Ecto neural progenitor cell (in vitro differentiated cells): ENCODE measurements at places on chromosomes 4 and X.

- peak; percentile 51 for DNase-seq
Measured at GRCh38 chr4:82043081-82043808, 330.5 kb downstream of the HNRNPD start.

- DNase-seq: no peak
Measured at GRCh38 chr4:180953572-180953971, 1289.6 kb upstream of the TENM3 start.

DNA sequence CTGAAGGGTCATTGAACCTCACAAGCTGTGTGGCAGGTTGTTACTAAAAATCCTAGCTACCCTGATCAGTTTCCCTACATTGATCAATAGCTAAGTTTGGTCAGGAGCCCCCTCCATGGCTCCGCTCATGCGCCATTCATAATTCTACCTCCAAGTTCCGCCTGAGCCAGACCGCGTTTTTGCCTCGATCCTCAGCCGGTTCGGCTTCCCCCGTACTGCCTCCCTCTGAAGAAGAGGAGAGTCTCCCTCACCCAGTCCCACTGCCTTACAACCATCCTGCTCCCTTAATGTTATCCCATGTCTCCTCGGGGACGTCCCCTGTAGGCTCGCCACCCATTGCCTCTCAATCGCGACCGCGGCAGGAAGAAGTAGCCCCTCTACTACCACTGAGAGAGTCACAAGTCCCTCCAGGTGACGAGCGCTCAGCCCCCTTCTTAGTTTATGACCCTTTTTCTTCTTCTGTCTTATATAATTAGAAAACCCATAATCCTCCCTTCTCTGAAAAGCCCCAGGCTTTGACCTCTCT is 158.2 kb downstream of the DEFB131A start:
- no peak for DNase-seq

GRCh38 chr4:78410676-78411075 is 140.9 kb upstream of the ANXA3 start:
- no peak for DNase-seq

DNA sequence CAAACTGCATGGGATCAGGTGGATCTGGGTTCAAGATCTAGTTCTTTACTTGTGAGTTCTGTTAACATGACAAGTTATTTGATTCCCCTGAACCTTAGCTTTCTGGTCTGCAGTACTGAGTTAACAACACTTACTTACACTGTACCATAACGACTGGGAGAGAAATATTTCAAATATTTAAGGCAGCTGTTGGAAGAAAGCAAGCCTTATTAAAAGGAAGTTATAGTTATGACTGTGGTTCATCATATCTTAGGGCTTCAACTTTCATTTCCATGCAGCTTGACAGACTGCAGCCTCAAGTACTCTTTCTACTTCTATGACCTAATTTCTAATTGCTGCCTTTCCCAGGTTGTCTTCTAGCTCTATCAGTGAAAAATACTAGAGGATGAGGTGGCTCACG is 40.0 kb upstream of the PDGFRA start:
- DNase-seq: no peak

DNA sequence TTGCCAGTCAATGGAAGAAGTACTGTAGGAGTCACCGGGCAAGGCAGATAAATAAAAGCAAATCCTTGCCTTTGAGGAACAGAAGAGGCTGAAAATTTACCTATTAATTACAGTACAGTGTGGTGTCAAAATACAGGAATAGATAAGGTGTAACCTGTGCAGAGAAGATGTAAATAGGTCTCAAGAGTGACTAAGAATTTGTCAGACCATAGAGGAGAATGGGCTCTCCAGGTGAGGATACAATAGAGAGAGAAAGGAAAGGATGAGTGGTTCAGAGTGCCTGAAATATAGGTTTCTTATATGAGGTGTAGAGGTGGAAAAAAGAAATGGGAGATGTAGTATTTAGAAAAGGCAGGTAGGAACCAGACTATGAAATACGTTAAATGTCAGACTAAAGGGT is 801 bp upstream of the ZC4H2 start:
- DNase-seq: no peak

GRCh38 chr4:132683957-132684356 is 465.1 kb upstream of the PCDH10 start:
- no peak for DNase-seq

DNA sequence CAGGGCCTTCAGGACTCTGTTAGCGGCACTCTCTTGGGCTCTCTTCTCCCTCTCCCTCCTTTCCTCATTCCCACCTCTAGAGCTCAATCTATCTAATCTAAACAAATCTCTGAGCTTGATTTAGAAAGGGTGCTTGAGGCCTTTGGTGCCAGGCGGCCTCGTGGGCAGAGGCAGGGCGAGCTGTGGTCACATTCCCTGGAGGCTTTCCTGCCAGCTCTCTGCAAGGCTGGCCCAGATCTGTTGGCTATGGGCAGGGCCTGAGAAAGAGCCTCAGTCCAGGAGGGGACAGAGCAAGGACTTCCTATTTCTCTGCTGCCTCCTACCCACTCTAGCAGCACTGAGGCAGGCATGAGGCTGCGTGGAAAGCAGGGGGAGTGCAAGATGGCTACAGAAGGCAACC is 38.6 kb downstream of the PJA1 start:
- no peak for DNase-seq

DNA sequence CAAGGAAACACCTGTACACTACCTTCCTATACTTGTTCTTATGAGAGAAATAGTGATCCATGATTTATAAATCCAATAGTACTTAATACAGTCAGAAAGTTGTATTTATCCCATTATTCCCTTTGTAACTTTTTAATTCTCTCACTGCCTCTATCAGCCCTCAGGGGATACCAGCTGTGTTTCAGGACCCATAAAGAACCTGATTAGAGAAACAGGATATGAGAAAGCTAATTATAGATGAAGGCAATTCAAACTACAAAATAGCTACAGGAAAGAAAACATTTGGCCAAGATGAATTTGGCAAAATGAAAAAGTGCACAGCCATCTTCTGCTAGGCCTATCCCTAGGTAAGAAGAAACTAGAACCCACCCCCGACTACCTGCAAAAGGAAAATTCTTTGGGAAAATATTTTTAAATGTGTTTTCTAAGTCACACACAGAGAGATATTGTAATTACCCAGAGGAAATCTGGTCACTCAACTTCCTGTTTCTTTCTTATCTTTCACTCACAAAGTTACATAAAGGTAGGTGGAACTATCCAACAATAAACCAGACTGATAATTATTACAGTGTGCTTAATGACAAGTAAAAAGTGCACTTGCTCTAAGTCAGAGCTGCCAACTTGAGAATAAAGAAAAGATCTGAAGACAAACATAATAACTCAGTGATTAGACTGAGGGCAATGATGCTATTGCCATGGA is 836.5 kb upstream of the HTR2C start:
- no peak for DNase-seq

DNA sequence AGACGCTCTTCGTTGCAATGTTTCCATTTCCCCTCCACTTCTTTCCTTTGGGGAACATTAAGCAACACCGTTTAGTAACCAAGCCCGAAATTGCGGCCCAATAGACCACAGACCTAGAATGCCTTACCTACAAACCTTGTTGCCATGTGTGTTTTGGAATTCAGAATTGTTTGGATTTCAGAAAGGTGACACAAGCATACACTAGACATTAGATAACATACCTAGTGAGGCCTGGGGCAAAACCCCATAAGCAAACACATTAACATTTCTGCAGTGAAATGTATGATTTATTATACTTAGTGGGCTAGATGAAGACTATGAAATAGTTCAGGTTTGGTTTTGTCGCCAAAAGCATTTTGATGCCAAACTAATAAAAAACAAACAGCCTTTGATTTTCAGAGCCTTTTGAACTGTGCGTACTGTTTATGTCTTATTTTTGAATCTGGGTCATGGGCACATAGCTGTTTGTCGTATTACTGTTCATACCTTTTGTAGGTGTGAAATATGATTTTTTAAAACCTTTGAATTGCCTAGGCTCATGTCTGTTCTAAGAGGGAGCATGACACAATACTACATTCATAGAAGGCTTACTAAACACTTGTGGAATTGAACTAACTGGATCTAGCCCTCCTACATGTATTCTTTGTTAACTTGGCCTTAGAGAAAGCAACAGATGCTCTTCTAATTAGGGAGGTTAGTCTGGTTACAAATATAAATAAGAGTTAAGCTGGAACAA is 88.6 kb upstream of the TMEM164 start:
- DNase-seq: no peak

GRCh38 chrX:118734909-118735308 is 7.5 kb downstream of the IL13RA1 start:
- DNase-seq: no peak

DNA sequence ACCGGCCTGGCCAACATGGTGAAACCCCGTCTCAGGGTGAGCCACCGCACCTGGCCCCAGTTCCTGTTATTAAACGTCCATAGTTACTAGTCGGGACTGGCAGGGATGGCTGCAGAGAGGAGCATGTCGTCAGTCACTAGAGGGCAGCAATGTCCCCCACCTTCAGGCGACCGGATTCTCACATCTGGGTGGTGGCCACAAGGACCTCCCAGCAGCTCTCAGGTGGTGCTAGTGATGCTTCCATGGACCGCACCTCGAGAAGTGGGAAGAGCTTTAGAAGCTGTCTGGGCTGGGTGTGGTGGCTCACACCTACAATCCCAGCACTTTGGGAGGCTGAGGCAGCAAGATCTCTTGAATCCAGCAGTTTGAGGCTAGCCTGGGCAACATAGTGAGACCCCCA is 13.3 kb upstream of the IL3RA start:
- DNase-seq: peak; percentile 72

DNA sequence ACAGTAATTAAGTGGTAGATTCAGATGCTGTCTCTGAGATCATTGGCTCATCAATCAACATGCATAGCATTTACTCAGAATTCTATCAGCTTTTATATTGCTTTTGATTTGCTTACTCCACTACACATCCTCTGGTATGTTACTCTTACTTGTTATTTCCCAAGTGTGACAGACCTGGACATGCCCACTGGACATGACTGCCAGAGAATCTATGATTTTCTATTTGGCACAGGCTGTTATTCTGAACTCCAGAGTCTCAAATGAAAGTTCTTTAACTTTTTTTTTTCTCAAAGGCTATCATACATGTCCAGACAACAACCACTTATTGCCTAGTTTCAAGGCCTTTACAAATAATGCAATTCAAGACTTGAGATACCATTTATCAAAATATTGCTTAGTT is 116.1 kb upstream of the ARHGAP24 start:
- DNase-seq: no peak

DNA sequence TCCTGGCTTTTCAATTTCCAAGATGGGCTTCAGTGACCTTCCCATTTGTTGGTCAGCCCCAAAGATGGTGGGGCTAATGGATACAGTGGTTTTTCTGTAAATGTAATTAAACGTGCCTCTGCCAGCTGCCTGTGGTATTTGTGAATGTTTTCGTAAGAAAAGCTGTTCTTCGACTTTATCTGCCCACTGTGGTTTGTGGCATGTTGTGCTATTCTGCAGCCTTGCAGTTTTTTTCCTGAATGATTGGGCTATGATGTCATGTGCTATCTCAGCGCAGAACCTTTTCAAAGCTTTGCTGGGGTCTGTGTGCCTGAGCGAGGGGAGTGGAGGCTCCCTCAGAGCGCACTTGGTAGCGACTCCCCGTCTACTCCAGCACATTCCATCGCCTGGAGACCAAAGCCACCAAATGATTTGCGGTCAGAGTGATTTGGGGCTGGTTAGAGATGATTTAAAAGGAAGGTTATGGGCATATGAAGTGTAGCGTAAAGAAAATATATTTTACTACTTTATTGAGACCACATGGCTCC is 137.5 kb downstream of the PALLD start:
- no peak for DNase-seq

- no peak for DNase-seq
Measured at GRCh38 chr4:37138019-37138653, 106.4 kb upstream of the NWD2 start.

DNA sequence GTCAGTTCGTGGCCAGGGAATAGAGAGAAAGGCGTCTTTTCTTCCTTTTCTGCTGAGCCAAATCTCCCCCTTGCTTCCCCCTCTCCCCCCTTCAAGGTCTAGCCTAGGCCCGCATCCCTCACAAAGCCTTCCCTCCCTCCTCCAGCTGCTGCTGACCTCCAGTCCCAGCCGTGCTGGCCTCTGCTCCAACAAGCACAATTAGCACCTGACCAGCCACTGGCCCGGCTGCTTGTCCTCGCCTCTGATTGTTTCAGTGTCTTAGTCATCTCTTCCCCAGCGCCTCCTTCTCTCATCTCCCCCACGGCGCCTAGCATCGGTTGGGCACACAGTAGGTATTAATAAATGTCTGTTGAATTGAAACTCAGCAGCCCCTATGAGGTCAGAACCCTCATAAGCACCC is 4.2 kb downstream of the ELF4 start:
- DNase-seq: no peak

GRCh38 chr4:152259866-152260265 is 276.0 kb downstream of the FBXW7 start:
- no peak for DNase-seq

- no peak for DNase-seq
Measured at GRCh38 chr4:64545593-64545992, 136.3 kb upstream of the TECRL start.
